ENCODE measurements at places on chromosomes 7 and 10.

DNA sequence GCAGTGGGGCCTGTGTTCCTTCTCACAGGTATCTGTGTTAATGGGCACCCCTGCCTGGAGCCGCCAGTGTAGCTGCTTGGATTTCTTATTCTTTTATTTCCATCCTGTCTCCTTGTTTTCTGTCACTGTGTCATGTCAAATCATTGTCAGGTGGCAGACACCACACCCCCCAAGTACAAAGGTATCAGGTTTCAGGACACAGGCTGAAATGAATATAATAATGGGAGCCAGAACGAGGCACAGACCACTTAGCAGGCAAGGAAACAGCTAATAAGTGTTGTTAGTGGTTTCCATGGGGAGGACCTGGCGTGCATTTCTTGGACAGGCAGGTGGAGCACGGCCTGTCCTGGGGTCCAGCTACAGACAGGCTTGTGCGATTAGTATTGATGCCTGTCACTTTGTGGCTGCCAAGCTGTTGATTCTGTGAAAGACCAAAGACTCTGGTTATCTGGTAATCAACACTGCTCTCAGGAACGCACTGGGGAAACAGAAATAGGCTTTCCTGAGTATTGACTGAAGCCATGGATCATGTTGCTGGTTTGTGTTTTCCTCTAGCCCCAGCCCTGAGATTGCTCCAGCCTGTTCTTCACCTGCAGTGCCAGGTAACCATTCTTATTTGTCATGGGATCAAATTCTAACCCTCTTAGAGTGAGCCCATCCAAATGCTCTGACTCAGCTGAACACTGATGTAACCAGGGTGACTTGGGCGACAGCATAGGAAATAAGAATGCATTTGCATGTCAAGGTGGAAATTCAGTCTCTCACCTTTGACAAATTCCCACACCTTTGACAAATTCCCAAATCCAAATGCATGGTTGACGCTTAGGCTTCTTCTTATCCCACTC lies 1002.0 kb downstream of the LRMDA start:
- DNase-seq, result no peak

DNA sequence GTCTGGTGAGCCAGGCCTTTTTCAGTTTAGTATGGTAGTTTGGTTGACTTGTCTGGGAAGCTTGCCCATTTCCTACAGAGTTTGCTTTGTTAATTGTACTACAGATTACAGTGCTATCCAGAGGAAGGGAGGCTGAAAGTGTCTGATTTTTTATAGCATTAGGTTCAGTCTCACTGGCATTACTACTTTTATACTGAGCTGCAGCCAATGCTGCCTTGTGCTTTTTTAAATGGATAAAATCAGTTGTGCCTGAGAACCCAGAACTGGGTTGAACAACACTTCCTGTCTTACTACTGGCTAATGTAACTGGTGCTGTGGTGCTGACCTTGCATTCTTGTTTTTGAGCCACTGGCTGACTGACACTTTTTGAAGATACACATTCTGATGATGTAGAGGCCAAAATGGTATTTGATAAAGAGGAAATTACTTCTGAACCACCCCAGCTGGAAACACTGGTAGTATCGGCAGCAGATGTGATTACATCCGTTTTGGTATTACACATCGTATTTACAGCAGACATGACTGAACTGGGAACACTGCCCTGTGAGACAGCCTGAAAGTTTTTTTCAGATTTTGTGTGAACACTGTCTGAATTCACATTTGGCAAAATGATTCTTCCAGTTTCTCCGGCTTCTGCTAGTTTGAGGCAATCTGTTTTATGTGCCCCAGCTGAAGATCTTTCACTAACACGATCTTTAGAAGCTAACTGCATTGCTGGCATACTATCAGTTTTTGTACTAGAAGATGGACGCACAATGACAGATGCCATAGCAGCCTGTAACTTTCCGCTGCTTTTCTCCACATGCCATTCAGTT lies 74.1 kb downstream of the NRBF2 start:
- DNase-seq, result peak; percentile 66

DNA sequence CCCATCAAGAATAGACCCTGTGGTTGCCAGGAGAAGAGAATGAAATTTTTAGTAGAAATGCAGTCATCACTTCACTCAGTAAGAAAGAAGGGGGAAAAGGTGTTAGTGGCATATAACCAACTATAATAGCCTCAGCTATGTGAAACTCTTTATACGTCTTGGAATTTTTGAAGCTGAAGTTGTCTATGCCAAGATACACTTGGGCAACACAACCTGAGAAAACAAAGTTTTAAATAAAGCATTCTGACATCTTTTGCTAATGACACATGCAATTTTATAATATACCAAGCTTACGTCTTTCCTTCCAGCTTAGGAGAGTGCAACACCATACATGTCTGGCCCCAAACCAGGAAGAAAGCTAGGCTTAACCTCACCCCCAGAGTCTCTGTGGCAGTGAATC lies 40.8 kb upstream of the ZNF438 start:
- no peak for DNase-seq

GRCh38 chr10:3882855-3883254 lies 97.8 kb upstream of the KLF6 start:
- DNase-seq, result no peak

DNA sequence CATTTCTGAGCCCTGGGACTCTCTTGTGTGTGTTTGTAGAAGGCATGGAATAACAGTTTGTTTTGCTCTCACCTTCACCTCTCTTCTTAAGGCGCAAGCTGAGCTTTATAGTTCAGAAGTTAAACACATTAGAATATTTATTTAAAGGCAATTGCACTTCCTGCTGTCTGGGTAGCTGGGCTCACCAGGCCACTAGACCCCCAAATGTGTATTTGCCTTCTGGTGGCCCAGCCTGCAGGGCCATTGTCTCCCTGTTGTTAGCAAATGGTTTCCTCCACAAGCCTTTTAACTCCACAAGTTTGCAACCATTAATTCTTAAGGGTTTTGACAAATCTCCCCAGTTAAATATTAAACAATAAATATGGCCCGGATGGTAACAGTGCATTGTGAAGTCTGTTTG lies 31.1 kb upstream of the NEUROD6 start:
- no peak for DNase-seq
